ENCODE measurements at places on chromosomes 11 and 22.

DNA sequence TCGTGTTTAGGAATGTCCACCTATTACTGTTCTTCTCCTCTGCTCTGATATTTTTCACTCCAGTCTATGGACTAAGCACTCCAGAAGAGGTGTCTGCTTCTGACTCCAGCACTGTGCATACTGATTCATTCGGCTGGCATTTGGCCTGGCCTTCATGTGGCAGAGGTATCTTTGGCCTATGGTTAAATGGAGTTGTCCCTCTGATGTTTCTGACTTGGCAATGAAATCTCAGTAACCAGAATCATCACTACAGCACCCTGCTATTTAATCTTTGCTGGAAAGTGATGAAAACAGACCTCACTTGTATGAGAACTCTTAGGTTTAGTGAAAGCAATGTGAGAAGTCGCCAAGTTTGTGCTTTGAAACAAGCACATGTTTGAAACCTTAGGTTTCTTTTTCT lies 155.2 kb downstream of the MAML2 start:
- no peak for DNase-seq

- no peak for DNase-seq
These were observed 1.5 kb downstream of the TMEM121B start for GRCh38 chr22:17119481-17120202.

- DNase-seq: no peak
These were observed 985.1 kb downstream of the BRD1 start for GRCh38 chr22:48842583-48842945.

DNA sequence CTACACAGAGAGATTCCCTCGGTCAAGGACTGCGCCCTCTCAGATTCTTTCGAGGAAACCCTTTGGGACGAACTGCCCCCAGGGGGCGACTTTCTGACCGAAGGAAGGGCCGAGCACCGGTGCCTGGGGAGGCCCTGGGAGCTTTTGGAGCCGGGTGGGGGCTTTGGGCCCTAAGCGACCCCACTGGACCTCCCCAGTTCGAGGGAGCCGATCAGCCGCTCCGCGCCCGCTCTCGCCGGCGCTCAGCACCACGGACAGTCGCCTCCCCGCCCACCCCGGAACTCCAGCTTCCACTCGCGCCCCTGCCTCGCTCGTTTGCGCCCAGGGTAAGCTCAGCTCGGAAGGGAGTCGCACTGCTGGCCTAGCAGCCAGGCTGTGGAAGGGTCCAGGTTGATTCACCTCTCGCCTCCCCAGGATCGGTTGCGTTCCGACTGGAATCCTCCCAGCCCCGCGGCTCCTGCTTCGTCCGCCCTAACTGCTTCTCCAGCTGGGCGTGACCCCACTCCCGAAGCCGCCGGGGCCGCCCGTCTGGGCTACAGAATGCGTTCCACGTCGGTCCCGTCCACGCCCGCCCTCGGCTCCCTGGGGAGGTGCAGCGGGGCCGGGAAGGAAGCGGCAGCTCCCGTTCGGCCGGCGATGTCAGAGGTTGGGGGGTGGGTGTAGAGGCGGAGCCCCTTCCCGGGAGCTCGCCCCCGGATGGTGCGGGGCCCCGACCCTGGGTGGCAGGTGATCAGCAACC lies 428 bp downstream of the SCN3B start:
- DNase-seq: no peak

- no peak for DNase-seq
These were observed 826 bp upstream of the DGAT2 start for GRCh38 chr11:75767793-75768111.

- DNase-seq: no peak
These were observed 105.2 kb upstream of the RRM1 start for GRCh38 chr11:3989276-3989920.

All from hematopoietic multipotent progenitor cell (in vitro differentiated cells).